ENCODE measurements at places on chromosomes 1 and 21.

GRCh38 chr1:5596651-5597050 is 395.6 kb downstream of the NPHP4 start:
- DNase-seq: no peak

DNA sequence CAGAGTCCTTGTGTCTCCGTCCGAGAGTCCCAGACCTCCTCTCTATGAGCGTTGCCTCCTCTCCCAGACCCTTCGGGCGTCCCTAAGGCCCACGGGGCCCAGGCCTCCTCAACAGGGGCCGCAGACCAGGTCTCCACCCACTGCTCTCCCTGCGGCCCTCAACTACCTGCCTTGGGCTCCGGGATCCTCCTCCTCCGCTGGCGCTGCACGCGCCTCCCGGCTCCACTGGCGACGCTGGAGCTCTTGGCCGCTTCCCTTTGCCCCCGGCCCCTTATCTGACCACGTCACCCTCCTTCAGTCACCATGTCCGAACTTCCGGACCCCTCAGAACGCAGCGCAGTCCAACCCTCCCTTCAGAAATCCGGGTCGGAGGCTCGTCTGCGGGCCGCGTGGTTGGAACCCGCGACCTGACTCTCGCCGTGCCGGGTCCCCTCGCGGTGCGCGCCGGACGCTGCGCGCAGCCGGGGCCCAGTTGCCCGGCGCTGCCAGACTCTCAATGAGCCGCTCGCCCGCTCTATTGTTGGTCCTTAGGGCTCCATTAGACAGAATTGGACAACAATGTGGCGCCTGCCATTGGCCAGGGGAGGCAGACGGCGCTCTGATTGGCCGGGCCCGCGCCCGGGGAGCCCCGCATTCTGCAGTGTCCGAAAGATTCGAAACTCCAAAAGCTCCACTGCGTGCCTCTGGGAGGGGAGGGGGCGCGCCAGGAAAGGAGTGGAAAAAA is at the start of gene DMRTA2:
Gene DMRTA2, minus strand, starts transcription at position 498 of the 724 bp plus-strand sequence. CDS start 1,907 bp downstream, outside the sequence.
- no peak for DNase-seq

DNA sequence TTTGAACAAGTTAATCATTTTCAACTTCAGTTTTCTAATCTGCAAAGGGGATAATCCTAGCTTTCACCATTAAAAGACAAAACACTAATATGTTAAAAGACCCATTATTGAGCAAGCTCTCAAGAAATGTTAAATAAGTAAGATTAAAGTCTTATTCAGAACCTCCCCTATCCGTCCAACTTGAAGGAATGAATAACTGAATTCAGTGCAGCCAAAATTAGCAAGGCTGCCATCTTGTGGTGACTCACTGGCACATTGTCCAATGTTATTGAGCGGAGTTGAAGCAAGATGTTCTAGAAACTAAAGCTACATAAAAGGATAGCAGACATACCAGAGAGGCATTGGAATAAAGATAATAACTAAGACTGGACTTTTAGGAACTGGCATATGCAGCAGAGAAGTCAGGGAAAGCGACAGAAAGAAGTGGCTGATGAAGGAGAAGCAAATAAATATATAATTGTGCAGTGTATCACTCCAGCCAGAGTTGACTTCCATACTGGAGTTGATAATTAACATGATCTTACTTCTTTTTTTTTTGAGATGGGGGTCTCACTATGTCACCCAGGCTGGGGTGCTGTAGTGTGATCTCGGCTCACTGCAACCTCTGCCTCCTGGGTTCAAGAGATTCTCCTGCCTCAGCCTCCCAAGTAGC is 8.2 kb upstream of the CAP1 start:
- DNase-seq: peak; percentile 48

DNA sequence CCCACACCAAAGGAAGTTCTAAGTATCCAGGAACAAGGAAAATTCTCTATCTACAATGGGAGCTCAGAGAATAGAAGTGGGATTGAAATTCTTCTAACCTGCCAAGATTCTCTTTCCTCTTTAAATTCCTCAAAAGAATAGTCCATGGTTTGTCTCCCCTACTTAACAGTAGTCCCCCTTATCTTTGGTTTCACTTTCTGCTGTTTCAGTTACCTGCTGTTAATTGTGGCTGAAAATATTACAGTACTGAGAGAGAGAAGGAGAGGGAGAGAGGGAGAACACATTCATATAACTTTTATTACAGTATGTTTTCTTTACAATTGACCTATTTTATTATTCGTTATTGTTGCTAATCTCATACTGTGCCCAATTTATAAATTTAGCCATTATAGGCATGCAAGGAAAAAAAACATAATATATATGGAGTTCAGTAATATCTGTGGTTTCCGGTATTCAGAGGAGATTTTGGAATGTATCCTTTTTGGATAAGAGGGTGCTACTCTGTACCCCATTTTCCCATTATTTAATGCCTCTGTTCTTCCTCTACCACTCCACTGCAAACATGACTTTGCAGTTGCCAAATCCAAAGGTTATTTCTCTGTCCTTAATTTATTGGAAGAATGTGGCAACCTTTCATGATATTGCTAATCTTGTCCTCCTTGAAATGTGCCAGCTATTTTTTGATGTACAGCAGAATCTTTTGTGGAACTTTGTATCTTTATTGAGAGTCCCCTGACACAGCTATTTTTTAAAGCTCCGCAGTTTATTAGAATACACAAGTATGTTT is 68.0 kb downstream of the USP25 start:
- no peak for DNase-seq

- DNase-seq: no peak
Measured at GRCh38 chr1:1128454-1129139, 12.7 kb upstream of the C1orf159 start.

DNA sequence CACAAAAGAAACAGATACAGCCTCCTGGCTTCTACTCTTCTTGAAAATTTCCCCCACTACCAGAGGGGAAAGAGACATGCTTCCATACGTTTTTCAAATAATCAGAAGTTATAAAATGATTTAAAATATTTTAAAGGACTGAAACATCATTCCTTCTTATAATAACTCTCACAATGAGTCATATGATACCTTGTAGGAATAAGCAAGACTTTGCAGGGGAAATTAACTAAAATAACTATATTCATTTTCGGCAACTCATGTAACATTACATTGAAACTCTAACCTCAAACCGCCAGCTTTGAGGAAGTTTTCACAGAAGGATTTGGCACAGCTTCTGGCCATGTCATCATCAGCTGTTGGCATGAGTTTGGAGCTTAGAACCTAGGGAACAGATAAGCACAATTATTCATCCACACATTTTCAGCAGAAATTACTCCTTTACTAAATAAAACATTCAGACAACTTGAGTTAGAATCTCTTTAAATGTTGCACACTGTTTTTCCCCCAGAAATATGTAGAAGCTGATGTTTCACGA is 85.9 kb downstream of the USP24 start:
- no peak for DNase-seq

DNA sequence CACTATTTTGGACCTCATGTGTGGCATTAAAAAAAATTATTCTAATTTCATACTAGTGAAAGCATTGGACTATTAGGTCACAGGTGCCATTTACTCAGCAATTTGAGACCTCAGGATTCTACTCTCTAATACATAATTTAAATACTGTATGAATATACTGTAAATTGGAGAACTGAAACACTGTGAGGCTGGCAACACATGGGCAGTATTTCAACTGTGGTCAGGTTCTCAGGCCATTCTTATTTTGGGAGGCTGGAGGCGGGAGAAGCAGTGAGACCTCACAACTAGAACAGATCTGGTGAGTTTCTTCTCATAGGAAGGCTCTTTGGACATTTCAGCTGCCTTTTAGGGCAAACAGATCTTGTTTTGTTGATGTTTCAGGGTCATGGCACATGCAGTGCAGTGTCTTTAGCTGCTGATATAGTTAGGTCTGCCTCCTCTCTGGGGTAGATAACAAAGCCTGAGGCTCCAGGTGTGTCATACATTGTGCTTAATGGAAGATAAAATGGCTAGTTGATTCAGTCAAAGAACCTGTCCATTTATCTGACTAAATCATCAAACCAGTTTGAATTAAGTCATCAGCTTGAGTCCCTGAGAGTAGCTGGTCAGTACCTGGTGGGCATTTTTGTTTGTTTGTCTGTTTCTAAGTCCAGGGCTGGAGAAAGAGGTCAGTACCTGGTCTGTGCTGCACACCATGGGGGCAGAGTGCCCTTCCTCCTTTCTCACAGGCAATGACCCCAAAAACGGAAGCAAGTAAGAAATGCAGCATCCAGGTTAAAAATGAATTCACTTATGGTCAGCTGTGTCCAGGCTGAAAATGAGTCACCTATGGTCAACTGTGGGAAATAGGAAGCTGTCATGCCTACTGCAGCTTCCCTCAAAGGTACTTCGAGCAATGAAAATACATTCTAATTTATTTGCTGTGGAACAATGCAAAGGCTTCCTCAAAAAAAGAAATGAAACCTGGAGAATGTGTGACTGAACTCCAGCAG is 216.2 kb downstream of the SDCCAG8 start:
- DNase-seq: no peak

DNA sequence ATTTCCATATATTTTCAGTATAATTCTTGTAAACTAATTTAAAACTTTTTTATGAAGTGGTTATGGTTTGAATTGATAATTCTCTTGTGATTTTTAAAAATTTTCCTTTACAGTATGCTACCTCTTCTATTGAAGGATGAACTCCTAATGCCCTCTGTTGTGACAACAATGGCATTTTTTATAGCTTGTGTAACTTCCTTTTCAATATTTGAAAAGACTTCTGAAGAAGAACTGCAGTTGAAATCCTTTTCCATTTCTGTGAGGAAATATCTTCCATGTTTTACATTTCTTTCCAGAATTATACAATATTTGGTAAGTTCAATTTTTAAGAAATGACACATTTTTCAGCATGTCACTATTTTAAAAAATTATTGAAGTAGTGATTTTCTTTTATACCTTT is 61.4 kb downstream of the ALG6 start:
- DNase-seq: no peak

- DNase-seq: no peak
Measured at GRCh38 chr1:168708698-168709404, 20.2 kb downstream of the DPT start.

GRCh38 chr1:54008876-54009275 is 9.1 kb downstream of the LDLRAD1 start:
- DNase-seq: no peak

DNA sequence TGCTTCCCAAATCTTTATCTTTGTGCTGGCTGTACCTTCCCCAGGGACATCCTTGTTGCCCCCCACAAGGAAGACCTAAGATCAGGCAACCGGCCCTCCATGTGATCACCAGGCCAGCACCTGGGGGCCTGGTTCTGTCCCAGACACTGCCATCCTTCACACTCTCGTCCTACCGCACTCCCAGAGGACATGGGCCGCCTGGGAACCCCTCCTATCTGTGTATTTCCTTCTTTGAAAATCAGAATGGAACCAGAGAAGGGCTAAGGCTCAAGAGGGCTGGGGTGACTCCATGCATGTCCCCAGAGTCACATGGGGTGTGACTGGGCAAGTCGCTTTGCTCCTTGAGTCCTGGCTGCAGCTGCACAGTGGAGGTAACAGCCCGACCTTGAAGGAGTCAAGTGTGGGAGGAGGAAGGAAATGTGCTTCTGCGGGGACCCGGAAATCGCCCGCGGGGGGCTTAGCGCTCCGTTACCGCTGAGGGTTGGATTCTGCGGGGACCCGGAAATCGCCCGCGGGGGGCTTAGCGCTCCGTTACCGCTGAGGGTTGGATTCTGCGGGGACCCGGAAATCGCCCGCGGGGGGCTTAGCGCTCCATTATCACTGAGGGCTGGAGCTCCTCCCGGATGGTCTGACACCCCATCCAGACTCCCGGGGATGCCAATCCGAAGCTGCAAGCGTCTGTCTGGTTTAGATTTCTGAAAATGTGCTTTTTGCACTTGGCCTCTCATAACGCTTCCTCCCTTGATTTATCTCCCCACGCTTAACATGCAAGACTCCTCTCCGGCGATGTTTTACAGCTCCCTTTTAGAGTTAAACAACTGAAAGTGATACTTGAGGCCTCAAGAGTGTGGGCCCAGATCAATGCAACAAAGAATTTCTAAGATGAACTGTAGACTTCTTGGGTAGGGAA is 278.9 kb downstream of the NPHP4 start:
- no peak for DNase-seq

DNA sequence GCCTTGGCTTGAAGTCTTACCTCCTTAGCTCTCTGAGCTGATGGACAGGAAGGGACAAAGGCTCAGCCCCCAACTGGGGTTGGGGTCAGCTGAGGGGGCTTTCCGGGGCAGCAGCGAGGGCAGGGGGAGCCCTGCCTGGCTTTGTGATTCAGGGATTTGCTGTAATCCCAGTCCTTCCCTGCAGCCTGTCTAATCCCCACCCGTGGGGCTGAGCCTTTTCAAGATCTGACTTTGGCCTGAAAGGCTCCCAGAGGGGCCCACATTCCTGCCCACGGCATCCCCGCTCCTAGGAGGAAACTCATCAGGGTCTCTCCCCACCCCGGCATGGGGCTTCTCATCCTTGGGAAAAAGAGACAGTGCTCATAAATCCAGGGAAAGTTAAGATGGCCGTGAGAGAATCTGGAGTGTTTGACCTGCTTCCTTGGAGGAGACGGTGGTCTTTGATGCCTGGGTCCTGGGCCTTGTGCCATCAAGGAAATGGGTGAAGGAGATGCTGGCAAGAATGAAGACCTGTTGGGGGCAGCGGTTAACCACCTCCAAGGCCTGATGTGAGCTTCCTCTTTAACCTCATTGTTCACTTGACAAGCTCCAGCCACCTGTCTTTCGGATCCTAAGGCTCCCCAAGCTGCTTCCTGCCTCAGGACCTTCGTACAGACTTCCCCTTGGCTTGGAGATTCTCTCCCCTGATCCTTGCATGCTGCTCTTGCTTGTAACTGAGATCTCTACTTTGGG is 83.1 kb upstream of the WNT4 start:
- DNase-seq: peak; percentile 6

DNA sequence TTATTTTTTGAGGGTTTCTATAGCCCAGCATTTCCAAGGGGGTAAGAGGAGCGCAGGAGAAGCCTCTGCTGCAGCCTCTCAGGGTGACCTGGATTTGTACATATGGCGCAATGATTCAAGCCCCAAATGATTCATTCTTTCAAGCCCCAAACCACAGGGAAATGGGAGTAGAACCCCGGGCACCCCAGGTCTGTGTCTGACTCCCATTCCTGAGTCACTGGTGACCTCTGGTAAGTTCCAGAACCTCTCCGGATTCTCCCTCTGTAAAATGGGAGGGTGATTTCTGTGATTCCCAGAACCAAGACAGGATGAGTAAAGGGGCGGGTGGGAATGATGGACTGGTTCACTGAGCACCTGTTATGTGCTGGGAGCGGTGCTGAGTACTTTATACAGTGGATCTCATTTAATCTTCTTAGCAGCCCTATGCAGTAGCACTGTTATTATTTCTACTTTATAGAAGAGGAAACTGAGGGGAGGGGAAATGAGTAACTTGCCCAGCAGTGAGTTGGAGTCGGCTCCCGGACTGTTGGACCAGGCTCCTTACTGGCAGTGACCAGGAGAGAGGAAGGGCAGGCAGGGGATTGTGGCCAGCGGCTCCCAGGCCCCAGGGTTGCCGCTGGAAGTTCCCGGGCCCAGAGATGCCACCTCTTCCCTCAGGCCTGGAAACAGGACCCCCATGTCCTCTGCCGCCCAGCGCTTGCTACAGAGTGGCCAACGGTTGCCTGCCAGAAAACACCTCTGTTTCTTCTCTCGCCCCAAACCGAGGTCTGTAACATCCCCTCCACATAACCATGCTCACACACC is 20.3 kb upstream of the SLC26A9 start:
- DNase-seq: no peak

GRCh38 chr1:115289940-115290339 is 48.1 kb downstream of the NGF start:
- no peak for DNase-seq
